ENCODE measurements at places on chromosomes 13 and 19. TPM values are rescaled to one million over a fixed set of nuclear protein-coding genes. Genes with fewer than 3 reads are reported as not detected.

The TICAM1 gene
- not detected for total RNA-seq

DNA sequence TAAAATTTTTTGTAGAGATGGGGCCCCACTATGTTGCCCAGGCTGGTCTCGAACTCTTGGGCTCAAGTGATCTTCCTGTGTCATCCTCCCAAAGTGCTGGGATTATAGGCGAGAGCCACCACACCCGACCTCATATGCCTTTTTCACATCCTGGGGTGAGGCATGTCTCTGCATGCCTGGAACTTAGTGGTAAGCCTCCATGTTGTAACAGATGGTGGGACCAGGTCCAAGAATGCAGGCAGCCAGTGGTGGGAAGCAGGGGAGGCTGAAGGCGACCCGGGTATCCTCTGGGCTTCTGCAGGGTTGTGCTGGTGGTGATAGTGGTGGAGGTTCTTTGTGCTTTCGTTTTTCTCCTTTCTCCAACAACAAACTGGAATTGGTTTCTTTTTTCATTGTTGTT lies 30.1 kb upstream of the CCDC124 start:
- DNase-seq = no peak
- H3K27ac ChIP-seq = no peak overlapping the region
- H3K36me3 ChIP-seq = no peaks in the 10 kb centered on the region
- H3K4me1 ChIP-seq = no peaks in the 10 kb centered on the region
- no peak overlapping the region for H3K4me3 ChIP-seq

The C1QTNF9 gene
- total RNA-seq = not detected

DNA sequence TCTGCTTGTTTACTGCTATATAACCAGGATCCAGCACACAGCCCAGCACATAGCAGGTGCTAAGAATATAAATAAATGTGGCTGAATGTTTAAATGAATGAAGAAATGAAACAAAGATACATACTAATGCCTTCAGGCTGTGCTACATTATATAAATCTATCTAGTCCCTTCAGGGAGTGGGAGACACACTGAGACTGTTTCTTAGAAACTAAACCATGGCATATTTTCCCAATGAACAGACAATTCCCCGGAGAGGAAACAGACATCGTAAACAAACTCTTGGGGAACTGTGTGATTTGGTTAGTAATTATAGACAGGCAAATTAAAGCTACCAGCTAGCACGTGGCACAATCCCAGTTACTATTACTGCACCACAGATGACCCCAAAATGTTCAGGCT lies 9.7 kb upstream of the FEM1A start:
- H3K27me3 ChIP-seq = peaks cover 14% of the 10 kb centered on the region
- peaks cover 3% of the 10 kb centered on the region for H3K4me1 ChIP-seq
- no peaks in the 10 kb centered on the region for H3K36me3 ChIP-seq
- no peak overlapping the region for H3K27ac ChIP-seq

- DNase-seq = no peak
- no peaks in the 10 kb centered on the region for H3K27me3 ChIP-seq
These were observed 180.9 kb downstream of the KCNRG start for GRCh38 chr13:50196118-50196517.

The B3GLCT gene
- total RNA-seq = 11.0 TPM

DNA sequence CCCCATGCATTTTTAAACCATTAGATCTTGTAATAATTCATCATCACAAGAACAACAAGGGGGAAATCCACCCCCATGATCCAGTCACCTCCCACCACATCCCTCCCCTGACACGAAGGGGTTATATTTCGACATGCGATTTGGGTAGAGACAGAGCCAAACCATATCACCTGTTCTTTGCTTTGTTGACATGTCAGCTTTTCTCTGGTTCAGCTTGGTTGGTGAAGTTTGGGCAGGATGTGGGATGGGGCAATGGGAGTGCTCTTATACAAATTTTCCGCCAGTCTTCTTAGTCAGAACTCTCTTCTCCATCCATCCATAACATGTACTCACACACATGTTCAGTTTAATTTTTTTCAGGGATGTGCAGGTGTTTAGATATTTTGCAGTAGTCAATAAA lies 12.9 kb downstream of the TPP2 start:
- no peak overlapping the region for H3K4me3 ChIP-seq
- H3K4me1 ChIP-seq = no peaks in the 10 kb centered on the region
- no peak overlapping the region for H3K27ac ChIP-seq
- no peaks in the 10 kb centered on the region for H3K27me3 ChIP-seq
- DNase-seq = no peak

GRCh38 chr13:42751693-42752092 lies 29.7 kb upstream of the FAM216B start:
- no peaks in the 10 kb centered on the region for H3K27me3 ChIP-seq
- no peak overlapping the region for H3K27ac ChIP-seq
- H3K4me1 ChIP-seq = no peaks in the 10 kb centered on the region
- H3K36me3 ChIP-seq = no peaks in the 10 kb centered on the region
- no peak overlapping the region for H3K4me3 ChIP-seq
- no peak for DNase-seq

- H3K36me3 ChIP-seq = no peaks in the 10 kb centered on the region
- DNase-seq = no peak
- no peak overlapping the region for H3K4me3 ChIP-seq
- no peak overlapping the region for H3K27ac ChIP-seq
- peaks cover 4% of the 10 kb centered on the region for H3K4me1 ChIP-seq
- no peaks in the 10 kb centered on the region for H3K27me3 ChIP-seq
These were observed 876.5 kb downstream of the PCDH9 start for GRCh38 chr13:66353664-66354063.

GRCh38 chr13:36959456-36960116 lies 39.5 kb upstream of the SMAD9 start:
- no peak for DNase-seq
- H3K27ac ChIP-seq = no peak overlapping the region
- H3K36me3 ChIP-seq = no peaks in the 10 kb centered on the region
- no peaks in the 10 kb centered on the region for H3K27me3 ChIP-seq
- no peaks in the 10 kb centered on the region for H3K4me1 ChIP-seq

GRCh38 chr19:17020823-17021222 lies 5.8 kb downstream of the CPAMD8 start:
- peaks cover 4% of the 10 kb centered on the region for H3K36me3 ChIP-seq
- H3K27ac ChIP-seq = no peak overlapping the region
- no peak overlapping the region for H3K4me3 ChIP-seq
- peaks cover 5% of the 10 kb centered on the region for H3K27me3 ChIP-seq
- peaks cover 7% of the 10 kb centered on the region for H3K4me1 ChIP-seq

DNA sequence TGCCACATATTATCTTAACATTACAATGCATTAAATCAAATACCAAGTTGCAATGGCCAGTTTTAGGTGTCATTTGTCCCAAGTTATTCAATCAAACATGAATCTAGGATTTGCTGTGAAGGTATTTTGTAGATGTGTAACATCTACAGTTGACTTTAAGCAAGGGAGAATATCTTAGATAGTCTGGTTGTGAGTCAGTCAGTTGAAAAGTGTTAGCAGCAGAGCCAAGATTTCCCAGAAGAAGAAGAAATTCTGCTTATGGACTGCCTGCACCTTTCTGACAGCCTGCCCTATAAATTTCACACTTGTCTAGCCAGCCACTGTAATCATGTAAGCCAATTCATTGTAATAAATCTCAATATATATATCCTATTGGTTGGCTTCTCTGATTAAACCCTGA lies 41.3 kb upstream of the INTS6 start:
- no peak overlapping the region for H3K4me3 ChIP-seq
- H3K36me3 ChIP-seq = no peaks in the 10 kb centered on the region
- DNase-seq = no peak
- no peaks in the 10 kb centered on the region for H3K4me1 ChIP-seq

The HIPK4 gene
- not detected for total RNA-seq

The FOXO1 gene
- total RNA-seq = 3.7 TPM

GRCh38 chr19:55626350-55626749 lies 2.0 kb upstream of the ZNF784 start:
- H3K27me3 ChIP-seq = no peaks in the 10 kb centered on the region
- H3K4me3 ChIP-seq = no peak overlapping the region
- no peaks in the 10 kb centered on the region for H3K36me3 ChIP-seq
- no peak overlapping the region for H3K27ac ChIP-seq
- no peak for DNase-seq

DNA sequence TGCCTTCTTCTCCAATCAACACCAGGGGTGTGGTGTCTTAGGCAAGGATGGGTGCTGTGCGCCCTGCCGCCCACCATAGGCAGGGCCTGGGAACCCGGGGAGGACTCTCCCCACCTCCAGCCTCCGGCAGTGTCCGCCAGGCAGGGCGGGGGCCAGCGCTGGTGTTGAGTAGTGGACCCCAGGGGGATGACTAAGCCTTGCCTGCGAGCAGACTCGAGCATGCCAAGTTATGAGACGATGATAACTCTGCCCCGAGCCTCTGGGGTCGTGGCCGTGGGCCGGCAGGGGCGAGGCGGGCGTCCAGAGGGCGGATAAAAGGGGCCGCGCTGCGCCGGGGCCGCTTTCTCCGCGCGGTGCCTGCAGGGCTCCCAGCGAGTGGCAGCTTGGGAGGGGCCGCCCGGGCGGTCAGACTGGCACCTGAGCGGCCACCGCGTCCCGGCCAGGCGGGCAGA lies at the start of gene MEDAG:
TSS of gene MEDAG (plus strand) at position 340 of the 452 bp plus-strand sequence. CDS start 245 bp downstream, outside the sequence.
- H3K27ac ChIP-seq = no peak within 1 kb of the TSS
- DNase-seq = no peak
- no peaks in the 10 kb centered on the region for H3K36me3 ChIP-seq

- no peak overlapping the region for H3K27ac ChIP-seq
- no peaks in the 10 kb centered on the region for H3K4me1 ChIP-seq
- H3K36me3 ChIP-seq = no peaks in the 10 kb centered on the region
- no peaks in the 10 kb centered on the region for H3K27me3 ChIP-seq
These were observed 229.7 kb downstream of the KCTD12 start for GRCh38 chr13:76656500-76656899.

The KIR2DL1 gene
- not detected for total RNA-seq

The RAB3D gene
- total RNA-seq = 8.5 TPM

DNA sequence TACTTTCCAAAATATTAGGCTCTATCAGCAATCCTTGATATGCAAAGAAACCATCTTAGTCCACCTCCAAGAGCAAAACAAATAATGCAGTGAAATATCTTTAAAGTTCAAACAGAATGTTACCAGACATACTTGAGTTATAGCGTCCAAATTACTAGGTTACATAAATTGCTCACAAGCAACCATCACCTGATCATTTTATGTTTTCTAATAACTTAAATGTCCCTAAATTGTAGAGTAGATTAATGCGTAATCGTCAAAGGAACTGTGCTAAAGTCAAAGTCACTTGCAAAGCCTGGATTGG lies 350.6 kb upstream of the ARGLU1 start:
- H3K4me3 ChIP-seq = peak overlapping the region; percentile 46
- H3K4me1 ChIP-seq = peaks cover 61% of the 10 kb centered on the region
- no peaks in the 10 kb centered on the region for H3K36me3 ChIP-seq

The CYP2B6 gene
- not detected for total RNA-seq

DNA sequence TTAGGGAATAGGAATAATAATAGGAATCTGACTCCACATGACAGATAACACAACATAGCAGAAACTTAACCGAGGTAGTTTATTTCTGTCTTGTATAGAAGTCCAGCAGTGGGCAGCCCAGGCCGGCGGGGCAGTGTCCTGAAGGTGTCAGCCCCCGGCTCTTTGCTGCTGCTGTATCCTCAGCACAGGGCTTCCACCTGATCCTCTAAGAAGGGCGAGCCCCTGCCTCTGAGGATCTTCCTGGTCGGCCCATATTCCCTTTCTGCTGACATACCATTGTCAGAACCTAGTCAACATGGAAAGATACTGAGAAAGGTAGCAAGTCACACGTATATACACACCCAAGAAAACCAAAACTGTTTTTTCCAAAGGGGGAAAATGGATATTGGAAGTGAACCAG lies 56.2 kb upstream of the GPR183 start:
- H3K27ac ChIP-seq = no peak overlapping the region
- no peak for DNase-seq
- H3K36me3 ChIP-seq = peaks cover 9% of the 10 kb centered on the region
- H3K4me3 ChIP-seq = no peak overlapping the region
- H3K4me1 ChIP-seq = peaks cover 10% of the 10 kb centered on the region

GRCh38 chr13:39945226-39945625 lies 289.8 kb downstream of the COG6 start:
- no peak overlapping the region for H3K4me3 ChIP-seq
- H3K4me1 ChIP-seq = no peaks in the 10 kb centered on the region
- no peak for DNase-seq
- no peak overlapping the region for H3K27ac ChIP-seq

- H3K27ac ChIP-seq = peak overlapping the region; percentile 39
- DNase-seq = peak; percentile 37
- H3K27me3 ChIP-seq = no peaks in the 10 kb centered on the region
- H3K4me1 ChIP-seq = peaks cover 24% of the 10 kb centered on the region
- no peak overlapping the region for H3K4me3 ChIP-seq
These were observed 243.7 kb downstream of the DNAJC15 start for GRCh38 chr13:43266936-43267615.

The ETV2 gene
- not detected for total RNA-seq

The MED25 gene
- 44.9 TPM for total RNA-seq

The VSIG10L gene
- total RNA-seq = 2.7 TPM

The GJA3 gene
- total RNA-seq = 0.17 TPM

DNA sequence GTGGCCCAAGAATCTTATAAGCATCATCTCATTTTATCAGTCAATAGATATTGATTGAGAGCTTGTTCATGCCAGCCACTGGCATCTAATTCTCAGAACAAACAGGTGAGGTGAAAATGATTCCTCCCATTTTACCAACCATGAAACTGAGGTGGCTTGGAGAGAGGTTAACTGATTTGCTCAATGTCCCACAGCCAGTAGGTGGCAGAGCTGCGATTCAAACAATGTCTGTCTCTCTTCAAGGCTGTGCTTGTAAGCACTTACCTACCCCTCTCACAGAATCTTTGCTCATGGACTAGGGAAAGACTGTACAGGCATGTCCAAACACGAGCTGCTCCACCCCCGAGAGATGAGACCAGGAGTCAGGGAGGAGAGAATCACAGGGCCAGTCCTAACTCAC lies 21.5 kb upstream of the GSX1 start:
- H3K27ac ChIP-seq = no peak overlapping the region
- H3K27me3 ChIP-seq = peaks cover 47% of the 10 kb centered on the region
- no peaks in the 10 kb centered on the region for H3K36me3 ChIP-seq
- no peak overlapping the region for H3K4me3 ChIP-seq
- H3K4me1 ChIP-seq = peaks cover 10% of the 10 kb centered on the region

The CYP2A7 gene
- not detected for total RNA-seq

- H3K4me1 ChIP-seq = peaks cover 6% of the 10 kb centered on the region
- H3K27me3 ChIP-seq = no peaks in the 10 kb centered on the region
- H3K27ac ChIP-seq = no peak overlapping the region
- no peak overlapping the region for H3K4me3 ChIP-seq
- H3K36me3 ChIP-seq = no peaks in the 10 kb centered on the region
- no peak for DNase-seq
These were observed 17.4 kb downstream of the RUBCNL start for GRCh38 chr13:46369506-46370277.

DNA sequence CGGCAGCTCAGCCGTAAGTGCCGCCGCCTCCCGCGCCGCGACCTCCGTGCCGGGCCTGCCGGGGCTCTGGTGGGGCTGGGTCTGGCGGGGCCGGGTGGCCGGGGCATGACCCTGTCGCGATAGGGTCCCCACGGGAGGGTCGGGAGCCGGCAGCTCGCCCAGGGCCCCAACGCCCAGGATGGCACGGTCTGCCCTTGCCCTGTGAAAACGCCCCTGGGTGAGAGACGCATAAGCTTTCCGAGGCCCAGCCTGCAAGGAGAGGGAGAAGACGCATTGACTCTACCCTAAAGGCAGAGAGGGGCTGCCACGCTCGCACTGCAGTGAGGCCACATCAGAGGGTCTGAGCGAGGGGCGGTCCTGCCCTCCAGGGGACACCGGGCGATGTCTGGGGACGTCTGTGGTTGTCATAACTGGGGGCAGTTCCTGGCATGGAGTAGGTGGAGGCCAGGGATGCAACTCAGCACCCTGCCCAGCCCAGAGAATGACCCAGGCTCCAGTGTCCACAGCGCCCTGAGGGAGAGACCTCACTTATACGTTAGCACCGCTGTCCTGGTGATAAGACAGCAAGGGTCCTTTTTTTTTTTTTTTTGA lies 539 bp downstream of the ZNF554 start:
- peak; percentile 71 for DNase-seq
- no peaks in the 10 kb centered on the region for H3K27me3 ChIP-seq
- H3K27ac ChIP-seq = no peak overlapping the region
- H3K4me1 ChIP-seq = no peaks in the 10 kb centered on the region
